Epithelial cell of proximal tubule (primary cell): ENCODE measurements at places on chromosomes 16 and 17.
A peak's percentile ranks its signal among the peaks of the same experiment; 100 is the strongest.

DNA sequence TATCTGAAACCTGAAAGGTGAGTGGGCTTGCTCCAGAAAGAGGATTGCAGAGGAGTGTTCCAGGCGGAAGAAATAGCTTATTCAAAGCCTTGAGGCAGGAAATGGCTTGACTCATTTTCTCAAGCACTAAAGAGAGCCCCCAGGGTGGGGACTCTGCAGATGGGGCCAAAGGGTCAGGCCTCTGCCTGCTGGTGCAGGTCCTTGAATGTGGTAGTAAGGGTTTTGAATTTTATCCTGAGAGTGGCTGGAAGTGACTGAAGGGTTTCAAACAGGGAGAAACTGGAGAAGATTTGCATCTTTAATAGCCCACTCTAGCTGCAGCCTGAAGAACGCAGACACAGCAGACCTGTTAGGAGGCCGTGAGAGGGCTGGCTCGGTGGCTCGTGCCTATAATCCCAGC, 144.4 kb downstream of the CCT6B start:
- no peak for DNase-seq

DNA sequence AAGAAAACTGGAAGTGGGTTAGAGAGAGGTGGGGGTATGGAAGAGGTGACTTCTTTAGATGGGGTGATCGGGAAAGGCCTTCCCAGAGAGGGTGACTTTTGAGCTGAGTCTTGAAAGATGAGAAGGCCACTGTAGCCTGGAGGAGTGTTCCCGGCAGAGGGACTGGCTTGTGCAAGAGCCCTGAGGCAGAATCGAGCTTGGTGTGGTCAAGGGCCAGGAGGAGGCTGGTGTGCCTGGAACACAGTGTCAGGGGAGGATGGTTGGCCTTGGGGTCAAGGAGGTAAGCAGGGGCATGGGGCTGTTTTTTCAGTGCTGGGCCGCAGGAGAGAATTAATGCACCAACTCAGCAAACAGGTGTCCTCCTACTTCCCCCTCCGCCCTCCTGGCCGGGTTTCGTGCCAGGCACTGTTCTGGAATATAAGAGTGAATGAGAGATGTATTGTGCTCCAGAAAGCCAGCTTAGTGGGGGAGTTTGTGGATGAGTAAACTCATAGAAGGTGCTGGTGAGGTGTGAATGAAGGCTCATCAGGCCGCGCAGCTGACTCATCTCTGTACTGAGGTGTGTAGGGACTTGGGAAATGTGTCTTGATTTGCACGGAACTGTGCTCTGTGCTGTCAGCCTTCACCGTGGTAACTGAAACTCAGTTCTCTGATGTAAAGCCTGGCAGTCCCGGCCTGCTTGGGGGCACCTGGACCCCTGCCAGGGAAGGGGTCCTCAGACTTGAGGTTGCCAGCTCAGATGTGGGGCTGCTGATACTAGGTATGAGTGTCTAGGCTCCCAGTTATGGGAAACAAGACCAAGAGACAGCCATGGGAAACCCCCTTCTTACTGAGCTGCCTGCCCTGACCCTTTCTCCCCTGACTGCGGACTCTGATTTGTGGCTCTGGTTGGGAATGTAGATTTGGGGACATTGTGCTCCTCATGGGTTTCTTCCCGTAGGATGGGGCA, 15.3 kb downstream of the KSR1 start:
- peak; percentile 86 for DNase-seq

GRCh38 chr16:66508248-66508913, 41.5 kb downstream of the TK2 start:
- DNase-seq, result peak; percentile 91

GRCh38 chr17:65823713-65824112, 262.3 kb upstream of the AXIN2 start:
- DNase-seq, result no peak

GRCh38 chr16:58062821-58063220, 37.3 kb downstream of the MMP15 start:
- DNase-seq, result no peak

DNA sequence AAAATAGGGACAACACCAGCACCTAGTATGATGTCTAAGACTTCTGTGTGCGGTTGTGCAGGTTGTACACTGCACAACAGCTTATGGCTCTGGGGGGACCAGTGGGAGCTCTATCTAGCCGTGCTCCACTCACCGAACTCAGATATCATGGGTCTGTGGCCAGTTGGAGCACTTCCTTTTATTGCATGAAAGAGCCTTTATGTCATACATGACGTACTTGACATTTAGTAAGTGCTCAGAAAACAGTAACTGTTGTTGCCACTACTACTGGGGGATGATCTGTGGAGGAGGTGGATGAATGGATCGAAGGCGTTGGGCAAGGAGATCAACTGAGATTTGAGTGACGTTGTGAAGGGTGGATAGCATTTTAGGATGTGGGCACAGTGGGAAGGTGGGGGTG, 368.8 kb downstream of the SNX29 start:
- no peak for DNase-seq

DNA sequence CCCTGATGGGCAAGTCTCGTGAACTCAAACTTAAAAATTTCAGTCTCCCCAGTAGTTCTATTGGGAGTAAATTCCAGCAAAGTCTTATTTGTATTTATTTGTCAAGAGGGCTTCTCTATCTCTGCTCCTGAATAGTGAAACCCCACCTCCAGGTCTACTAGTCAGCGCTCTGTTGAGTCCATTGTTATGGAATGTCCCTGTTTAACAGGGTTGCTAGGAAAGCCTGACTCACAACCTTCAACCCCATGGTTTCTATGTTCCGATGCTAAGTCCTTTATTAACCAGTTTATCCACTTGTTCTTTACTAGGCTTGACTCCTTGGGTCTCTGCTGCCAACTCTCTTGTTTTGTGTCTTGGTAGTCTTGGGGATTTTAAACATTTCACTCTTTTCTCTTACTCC, 250.7 kb upstream of the MYOCD start:
- DNase-seq, result no peak

- DNase-seq, result no peak
Measured at GRCh38 chr16:85046472-85046916, 18.9 kb downstream of the KIAA0513 start.

- no peak for DNase-seq
Measured at GRCh38 chr17:19331134-19331533, 31.4 kb downstream of the B9D1 start.

GRCh38 chr16:80274576-80275191, 266.1 kb upstream of the DYNLRB2 start:
- DNase-seq, result no peak

- DNase-seq, result peak; percentile 41
Measured at GRCh38 chr17:4520894-4521600, 22.4 kb downstream of the SPNS2 start.

DNA sequence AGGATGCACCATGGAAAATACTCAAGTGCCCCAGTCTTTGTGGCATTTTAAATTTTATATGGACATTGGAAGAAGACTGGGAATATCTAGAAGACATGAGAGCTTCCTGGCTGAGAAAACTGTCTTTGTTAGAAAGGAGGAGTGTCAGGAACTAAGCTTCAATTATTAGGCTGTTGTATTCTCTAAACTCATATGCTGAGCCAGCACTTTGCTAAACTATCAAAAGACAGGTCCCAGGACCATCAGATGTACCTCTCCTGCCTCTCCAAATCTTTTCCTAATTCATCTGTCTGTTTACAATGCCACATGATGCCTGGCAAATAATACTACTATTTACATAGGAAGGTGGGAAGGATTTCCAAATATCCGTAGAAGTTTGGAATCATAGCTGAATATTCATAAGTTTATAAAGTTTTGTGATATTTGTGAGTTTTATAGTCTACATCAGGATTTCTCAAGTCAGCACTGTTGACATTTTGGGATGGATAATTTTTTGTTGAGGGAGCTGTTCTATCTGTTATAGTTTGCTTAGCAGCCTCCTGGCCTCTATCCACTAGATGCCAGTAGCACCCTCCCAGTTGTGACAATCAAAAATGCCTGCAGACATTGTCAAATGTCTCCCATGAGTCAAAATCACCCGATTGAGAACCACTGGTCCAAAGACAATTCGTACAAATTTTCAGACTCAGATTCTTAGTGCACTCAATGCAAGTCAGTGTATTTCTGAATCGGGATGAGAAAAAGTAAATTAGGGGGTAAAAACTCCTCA, 61.2 kb upstream of the NETO2 start:
- DNase-seq, result no peak

DNA sequence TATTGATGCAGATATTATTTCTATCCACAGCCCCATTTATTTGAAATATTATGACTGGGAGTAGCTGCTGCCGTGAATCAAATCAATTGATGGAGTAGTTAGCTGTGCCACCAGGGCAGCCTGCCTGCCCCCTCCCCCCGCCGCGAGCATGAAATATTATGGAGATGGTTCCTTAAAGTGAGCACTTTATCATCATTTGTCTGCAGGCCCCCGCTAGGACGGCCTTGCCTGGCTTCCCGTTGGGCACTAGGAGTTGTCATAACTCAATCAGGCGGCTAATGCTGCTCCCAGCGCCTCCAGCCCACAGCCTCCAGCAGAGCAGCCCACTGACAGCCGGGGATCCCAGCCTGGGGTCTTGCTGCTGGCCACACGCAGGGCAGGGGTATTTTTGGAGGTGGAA, 173.9 kb downstream of the SALL1 start:
- DNase-seq, result no peak

DNA sequence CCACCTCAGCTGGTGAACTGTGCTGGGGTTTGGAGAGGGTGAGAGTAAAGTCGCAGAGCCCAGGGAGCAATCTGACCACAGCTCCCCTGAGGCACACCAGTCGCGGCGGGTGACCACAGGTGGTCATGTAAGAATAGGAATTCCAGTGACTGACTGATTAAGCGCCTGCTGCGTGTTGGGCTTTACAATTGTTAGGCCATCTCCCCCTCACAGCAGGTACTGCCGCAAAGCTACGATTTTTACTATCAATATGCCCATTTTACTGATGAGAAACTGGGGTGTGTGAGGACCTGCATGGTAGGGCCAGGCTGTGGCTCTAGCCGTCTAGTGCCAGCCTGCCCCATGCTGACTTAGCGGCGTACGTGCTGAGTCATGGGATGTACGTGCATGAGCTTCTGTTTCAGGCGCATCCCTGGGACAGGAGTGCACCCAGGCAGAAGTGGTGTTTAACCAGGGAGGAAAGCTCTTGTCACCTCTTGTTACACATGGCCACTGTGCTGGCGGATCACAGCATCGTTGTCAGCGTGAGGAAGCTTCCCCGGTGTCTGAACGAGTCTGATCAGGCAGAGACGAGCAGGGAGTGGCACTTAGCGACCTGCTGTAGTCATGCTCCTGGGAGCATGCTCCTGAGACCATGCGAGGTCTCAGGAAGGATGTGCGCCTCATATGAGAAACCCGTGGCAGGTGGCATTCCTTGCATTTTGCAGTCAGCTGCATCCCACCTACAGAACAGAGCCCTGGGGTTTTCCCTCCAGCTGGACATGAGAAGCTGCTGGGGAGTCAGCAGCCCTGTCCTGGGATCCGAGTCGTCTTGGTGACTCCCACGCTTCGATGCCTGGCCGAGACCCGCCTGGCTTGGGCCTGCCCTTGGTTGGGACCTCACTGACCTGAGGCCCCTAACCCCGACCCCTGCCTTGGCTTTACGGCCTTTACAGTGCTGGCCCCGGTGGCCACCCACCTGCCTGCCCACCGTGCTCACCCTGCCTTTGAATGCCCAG, 163.7 kb upstream of the CHMP6 start:
- no peak for DNase-seq

DNA sequence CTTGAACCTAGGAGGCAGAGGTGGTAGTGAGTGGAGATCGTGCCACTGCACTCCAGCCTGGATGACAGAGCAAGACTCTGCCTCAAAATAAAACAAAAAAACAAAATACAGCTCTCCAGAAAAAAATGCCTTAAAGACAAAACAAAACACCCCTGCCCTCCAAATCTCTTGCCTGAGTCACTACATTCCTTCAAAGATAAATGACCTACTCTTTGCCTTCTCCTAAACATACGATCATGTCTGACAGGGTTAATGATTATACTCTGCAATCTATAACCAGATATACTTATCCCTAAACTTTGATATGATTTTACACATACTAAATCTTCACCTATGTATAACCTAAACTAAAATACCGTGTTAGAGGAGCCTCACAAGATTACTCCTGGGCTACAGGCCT, 1.4 kb upstream of the SETD6 start:
- no peak for DNase-seq

DNA sequence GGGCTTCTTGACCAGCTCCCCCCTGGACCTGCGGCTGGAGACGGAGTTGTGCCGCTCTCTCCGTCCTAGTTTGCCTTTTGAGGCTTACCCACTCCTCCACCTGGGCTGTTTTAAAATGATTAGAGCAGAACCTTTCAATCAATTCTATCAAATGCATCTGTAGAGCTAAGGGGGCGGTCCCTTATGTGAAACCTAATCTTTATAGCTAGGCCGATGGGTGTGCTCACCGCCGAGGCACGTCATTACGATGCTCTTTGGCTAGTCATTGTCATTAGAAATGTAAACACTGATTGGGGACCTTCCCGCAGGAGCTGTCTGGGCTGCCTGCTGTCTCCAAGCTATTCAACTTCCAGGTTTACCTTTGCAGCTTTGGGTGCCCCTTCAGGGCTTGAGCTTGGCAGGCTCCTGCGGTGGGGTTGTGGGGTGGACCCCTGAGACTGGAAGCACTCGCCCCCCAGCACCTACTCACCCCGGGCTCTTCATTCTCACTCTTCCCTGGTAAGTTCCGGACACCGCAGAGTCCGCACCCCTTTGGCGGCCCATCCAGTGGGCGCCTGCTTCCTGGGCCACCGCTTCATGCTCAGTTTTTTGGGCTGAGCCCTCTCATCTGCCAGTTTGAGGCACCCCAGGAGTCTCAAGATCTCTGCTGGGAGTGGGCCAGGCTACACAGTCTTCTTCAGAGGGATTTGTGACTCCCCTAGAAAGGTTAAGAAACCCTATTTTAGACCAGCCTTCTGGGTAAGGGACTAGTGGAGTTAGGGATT, 20.9 kb upstream of the IL17C start:
- DNase-seq, result no peak

GRCh38 chr17:66776999-66777688, 57.8 kb upstream of the CACNG5 start:
- no peak for DNase-seq

GRCh38 chr16:9002042-9002441, 38.3 kb upstream of the USP7 start:
- no peak for DNase-seq

GRCh38 chr17:79622776-79623175, 11.9 kb upstream of the RBFOX3 start:
- no peak for DNase-seq

GRCh38 chr16:69747115-69747514, 7.6 kb downstream of the NOB1 start:
- DNase-seq, result no peak

GRCh38 chr16:24611310-24611709, 71.9 kb downstream of the RBBP6 start:
- no peak for DNase-seq

- no peak for DNase-seq
Measured at GRCh38 chr16:80387318-80387921, 153.4 kb upstream of the DYNLRB2 start.

GRCh38 chr16:89187032-89187769, 13.1 kb downstream of the SLC22A31 start:
- no peak for DNase-seq

- no peak for DNase-seq
Measured at GRCh38 chr17:79929257-79930061, 90.2 kb upstream of the CBX4 start.
